IMR-90 (cell line): ENCODE measurements at places on chromosomes 4 and X. TPM values are rescaled to one million over a fixed set of nuclear protein-coding genes. Genes with fewer than 3 reads are reported as not detected.

- no peak overlapping the region for H3K4me3 ChIP-seq
- H3K27ac ChIP-seq = peak overlapping the region; percentile 12; the same call in 1 of the 2 replicates
- peaks cover 8% of the 10 kb centered on the region for H3K4me1 ChIP-seq
- H3K36me3 ChIP-seq = no peaks in the 10 kb centered on the region
- no peaks in the 10 kb centered on the region for H3K27me3 ChIP-seq
Measured at GRCh38 chr4:17846266-17846665, 35.5 kb downstream of the NCAPG start.

DNA sequence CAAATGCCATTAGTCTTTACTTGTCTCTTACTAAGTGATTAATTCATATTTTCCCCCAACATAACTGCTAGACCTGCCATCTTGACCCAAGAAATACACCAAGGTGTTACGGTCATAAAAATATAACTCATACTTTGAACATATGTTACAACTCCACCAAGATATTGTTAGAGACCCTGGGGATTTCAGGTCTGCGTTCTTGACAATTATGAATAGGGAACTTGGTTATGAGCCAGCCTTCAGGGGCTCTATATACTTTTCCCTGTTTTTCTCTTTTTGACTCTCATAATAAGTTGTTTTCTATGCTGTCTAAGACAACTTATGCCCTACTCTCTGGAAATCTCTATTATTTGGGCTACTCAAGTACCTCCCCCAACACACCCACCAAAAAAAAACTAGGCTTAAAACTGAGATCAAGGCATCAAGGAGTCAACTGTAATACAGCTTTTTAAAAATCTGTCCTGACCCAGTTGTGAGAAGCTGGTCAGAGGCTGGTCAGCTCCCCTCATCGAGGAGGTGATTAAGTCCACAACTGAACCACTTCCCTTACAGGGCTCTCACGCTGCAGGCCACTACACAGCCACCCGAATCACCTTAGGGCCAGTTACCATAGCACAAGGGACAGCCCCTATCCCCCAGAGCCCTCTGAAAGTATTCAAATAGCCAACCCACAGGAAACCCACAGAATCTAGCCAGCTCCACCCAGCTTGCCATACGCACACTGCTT, 10.5 kb upstream of the TLR3 start:
- no peaks in the 10 kb centered on the region for H3K27me3 ChIP-seq
- no peak for DNase-seq
- no peaks in the 10 kb centered on the region for H3K36me3 ChIP-seq
- H3K4me3 ChIP-seq = no peak overlapping the region

CPEB2 gene
- total RNA-seq = 10.6 and 18.1 TPM in 2 replicates

INTU gene
- total RNA-seq = 10.8 and 12.5 TPM in 2 replicates

DNA sequence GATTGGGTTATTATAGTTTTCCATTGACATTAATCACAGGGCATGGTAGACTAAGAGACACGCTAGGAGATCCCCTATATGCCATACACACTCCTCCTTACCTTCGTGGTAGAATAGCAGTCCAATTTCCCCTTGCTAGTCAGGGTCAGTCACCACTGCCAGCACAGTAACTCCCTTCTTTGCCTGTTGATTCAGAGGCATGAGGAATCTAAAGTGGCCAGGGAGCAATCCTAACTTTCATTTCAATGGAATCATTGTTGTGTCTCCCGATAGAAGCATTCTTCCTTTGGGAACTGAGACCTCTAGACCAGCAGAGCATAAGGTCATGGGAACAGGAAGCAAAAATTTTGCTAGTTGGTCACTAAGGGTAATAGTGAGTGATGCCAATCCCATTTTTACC, 51.1 kb downstream of the COL25A1 start:
- H3K36me3 ChIP-seq = no peaks in the 10 kb centered on the region
- H3K27ac ChIP-seq = no peak overlapping the region
- DNase-seq = no peak
- H3K27me3 ChIP-seq = no peaks in the 10 kb centered on the region

- no peak overlapping the region for H3K27ac ChIP-seq
- DNase-seq = no peak
- H3K4me3 ChIP-seq = no peak overlapping the region
- no peaks in the 10 kb centered on the region for H3K4me1 ChIP-seq
Measured at GRCh38 chrX:96918864-96919263, 35.2 kb downstream of the RPA4 start.

GRCh38 chr4:54041100-54041499, 23.3 kb downstream of the CHIC2 start:
- 0 out of 2 replicates have a peak, but pooled peaks cover 2% of the 10 kb centered on the region for H3K4me1 ChIP-seq
- H3K27ac ChIP-seq = no peak overlapping the region
- no peak for DNase-seq
- H3K27me3 ChIP-seq = no peaks in the 10 kb centered on the region
- peaks cover 5% of the 10 kb centered on the region for H3K36me3 ChIP-seq

CCDC120 gene
- under 0.01 and 0.18 TPM in 2 replicates for total RNA-seq

TSPAN6 gene
- total RNA-seq = 20.1 and 36.1 TPM in 2 replicates

GRCh38 chrX:3638280-3638873, 75.1 kb downstream of the PRKX start:
- no peak overlapping the region for H3K27ac ChIP-seq
- H3K4me1 ChIP-seq = no peaks in the 10 kb centered on the region
- H3K27me3 ChIP-seq = no peaks in the 10 kb centered on the region

TLR8 gene
- total RNA-seq = not detected in 2 replicates

ELF2 gene
- total RNA-seq = 37.8 and 42.3 TPM in 2 replicates

DNA sequence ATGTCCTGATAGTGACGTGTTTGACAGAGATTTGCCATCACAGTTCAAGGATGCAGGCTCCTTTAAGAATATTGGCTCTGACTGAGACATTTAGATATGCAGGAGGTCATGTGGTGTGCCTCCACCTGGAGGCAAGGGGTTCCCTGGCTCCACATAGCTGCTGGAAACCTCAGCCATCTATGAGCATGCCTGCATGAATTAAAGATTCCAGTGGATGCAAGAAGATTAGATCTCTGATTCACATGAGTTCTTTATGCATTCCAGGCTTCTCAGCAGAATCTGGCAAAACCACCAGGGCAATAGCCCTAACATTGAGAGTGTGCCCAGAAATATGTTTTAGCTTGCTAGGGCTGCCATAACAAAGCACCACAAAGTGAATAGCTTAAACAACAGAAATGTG, 298.5 kb upstream of the AADAT start:
- DNase-seq = peak; percentile 7
- no peak overlapping the region for H3K4me3 ChIP-seq
- H3K36me3 ChIP-seq = no peaks in the 10 kb centered on the region

GRCh38 chrX:9538544-9539045, 73.7 kb downstream of the TBL1X start:
- H3K27me3 ChIP-seq = no peaks in the 10 kb centered on the region
- no peak for DNase-seq
- H3K4me3 ChIP-seq = no peak overlapping the region
- peaks cover 10% of the 10 kb centered on the region for H3K4me1 ChIP-seq

CNOT6L gene
- 14.4 and 21.1 TPM in 2 replicates for total RNA-seq

GRCh38 chr4:159021597-159022385, 81.1 kb upstream of the RAPGEF2 start:
- no peak overlapping the region for H3K4me3 ChIP-seq
- no peaks in the 10 kb centered on the region for H3K4me1 ChIP-seq
- no peaks in the 10 kb centered on the region for H3K27me3 ChIP-seq
- H3K36me3 ChIP-seq = no peaks in the 10 kb centered on the region

DNA sequence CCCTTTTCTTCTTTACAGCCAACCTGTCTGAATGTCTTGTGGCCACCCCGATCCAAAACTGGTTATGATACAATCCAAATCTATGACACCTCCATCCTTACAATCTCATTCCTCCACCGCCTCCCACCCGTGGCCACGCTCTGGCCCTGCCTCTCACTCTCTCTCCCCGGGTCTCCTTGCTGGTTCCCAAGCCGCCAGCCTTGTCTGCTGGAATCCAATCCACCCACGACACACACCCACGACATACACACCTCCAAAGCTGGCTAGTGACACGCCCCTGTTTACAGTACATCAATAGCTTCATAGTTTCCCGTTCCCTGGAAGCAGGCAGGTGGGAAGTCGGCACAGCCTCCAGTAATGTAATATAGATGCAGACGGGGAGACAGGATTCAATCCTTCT, 99.0 kb downstream of the WFS1 start:
- DNase-seq = no peak
- no peak overlapping the region for H3K27ac ChIP-seq
- H3K36me3 ChIP-seq = no peaks in the 10 kb centered on the region
- no peak overlapping the region for H3K4me3 ChIP-seq

ZNF330 gene
- 34.1 and 47.2 TPM in 2 replicates for total RNA-seq

DNA sequence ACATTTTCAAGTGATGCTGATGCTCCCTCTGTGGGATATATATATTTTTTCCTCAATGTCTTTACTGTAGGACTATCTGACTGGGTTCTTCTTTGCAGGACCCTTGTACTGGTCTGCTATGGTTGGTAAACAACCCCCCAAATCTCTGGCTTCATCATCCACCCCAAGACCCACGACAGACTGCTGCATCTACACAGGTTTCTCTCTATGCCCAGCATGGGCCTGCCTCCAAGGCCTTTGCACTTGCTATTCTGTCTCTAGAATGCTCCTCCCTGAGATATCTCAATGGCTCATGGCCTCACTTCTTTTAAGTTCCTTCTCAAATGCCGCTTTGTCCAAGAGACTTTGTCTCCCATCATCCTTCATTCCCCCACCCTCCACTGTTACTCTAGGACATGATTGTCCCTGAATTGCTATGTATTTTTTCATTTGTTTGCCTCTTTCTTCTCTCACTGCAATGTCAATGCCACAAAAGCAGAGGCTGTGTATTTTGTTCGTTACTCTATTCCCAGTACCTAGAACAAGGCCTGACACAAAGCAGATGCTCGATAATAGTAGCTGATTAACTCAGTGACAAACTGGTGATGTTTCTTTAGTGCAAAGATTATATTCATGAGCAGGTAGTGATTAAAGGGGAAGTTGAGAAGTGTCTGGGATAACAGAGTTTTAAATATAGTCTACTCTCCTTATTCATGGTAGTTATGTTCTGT, 6.6 kb downstream of the EVC start:
- H3K27me3 ChIP-seq = no peaks in the 10 kb centered on the region
- H3K4me1 ChIP-seq = peaks cover 21% of the 10 kb centered on the region
- H3K4me3 ChIP-seq = no peak overlapping the region

MAGEC2 gene
- total RNA-seq = not detected in 2 replicates
